ENCODE measurements at places on chromosomes 16 and 17. TPM values are rescaled to one million over a fixed set of nuclear protein-coding genes. Genes with fewer than 3 reads are reported as not detected.

GRCh38 chr16:8408855-8409567, 181.3 kb downstream of the TMEM114 start:
- no peak overlapping the region for H3K27ac ChIP-seq
- no peak for DNase-seq
- H3K36me3 ChIP-seq, result no peaks in the 10 kb centered on the region
- H3K4me1 ChIP-seq, result no peaks in the 10 kb centered on the region
- no peak overlapping the region for H3K4me3 ChIP-seq

DNA sequence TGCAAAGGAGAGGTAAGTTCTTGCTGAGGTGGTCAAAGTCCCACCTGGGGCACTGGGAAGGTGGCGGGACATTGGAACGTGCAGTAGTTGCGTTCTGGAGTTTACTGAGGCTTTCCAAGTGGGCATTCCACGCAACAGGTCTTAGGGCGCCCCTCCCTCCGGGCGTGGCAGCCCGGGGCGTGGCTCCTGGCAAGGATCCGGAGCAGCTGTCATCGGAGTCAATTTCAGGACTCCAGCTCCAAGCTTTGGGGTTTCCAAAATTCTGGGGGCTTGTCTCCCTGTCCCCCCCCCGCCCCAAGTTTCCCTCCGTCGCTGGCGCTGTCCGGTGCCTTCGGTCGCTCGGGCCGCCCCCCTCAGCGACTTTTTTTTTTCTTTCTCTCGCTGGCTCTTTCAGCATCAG, 43.1 kb upstream of the AMZ2 start:
- H3K4me3 ChIP-seq, result peak overlapping the region; percentile 70
- peaks cover 32% of the 10 kb centered on the region for H3K4me1 ChIP-seq
- peak overlapping the region; percentile 86 for H3K27ac ChIP-seq
- peaks cover 4% of the 10 kb centered on the region for H3K36me3 ChIP-seq
- no peak for DNase-seq

DNA sequence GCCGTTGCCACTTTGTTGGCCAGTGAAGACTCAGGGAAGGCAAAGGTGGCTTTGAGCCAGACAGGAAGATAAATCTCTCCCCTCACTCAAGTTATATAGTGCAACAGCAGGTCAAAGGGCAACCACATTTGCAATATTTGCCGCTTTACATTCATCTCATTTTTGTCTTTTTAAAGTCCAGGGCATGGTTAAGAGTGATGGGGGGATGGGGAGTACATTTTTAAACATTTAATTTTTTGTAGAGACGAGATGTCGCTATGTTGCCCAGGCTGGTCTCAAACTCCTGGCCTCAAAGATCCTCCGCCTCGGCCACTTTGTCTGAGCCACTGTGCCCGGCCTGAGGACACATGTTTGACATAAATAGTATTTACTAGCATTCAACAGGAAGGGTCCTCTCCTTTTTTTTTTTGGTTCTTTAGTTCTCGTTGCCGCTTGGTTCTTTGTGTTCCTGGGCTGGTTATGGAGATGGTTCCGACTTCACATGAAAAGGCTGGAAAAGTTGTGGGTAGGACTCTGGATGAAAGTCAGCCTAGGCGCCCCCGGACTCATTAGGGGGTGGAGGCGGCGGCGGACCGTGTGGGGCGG, 95.7 kb downstream of the RAB11FIP4 start:
- peak overlapping the region; percentile 17 for H3K27ac ChIP-seq
- peaks cover 11% of the 10 kb centered on the region for H3K4me1 ChIP-seq
- H3K4me3 ChIP-seq, result peak overlapping the region; percentile 69
- no peaks in the 10 kb centered on the region for H3K27me3 ChIP-seq
- DNase-seq, result no peak

GRCh38 chr16:50613964-50614474, 65.8 kb downstream of the NKD1 start:
- H3K4me3 ChIP-seq, result no peak overlapping the region
- H3K36me3 ChIP-seq, result no peaks in the 10 kb centered on the region
- H3K4me1 ChIP-seq, result no peaks in the 10 kb centered on the region
- DNase-seq, result no peak

DNA sequence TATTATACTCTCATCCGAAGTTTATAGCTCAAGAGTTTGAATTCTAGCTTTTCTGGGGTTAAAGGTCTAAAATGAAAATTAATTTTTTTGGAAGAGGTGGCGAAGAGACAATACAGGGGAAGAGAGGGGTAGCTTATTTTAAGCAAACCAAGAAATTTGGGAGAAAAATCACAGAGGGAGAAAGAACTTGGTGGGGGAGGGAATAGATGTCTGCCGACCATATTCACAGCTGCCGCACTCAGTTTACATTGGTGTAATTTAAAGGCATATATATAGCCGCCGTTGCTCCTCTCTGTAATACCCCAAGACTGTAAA, 6.5 kb upstream of the ZFHX3 start:
- H3K27me3 ChIP-seq, result peaks cover 43% of the 10 kb centered on the region
- H3K4me1 ChIP-seq, result peaks cover 52% of the 10 kb centered on the region
- no peak overlapping the region for H3K4me3 ChIP-seq
- no peak for DNase-seq

DNA sequence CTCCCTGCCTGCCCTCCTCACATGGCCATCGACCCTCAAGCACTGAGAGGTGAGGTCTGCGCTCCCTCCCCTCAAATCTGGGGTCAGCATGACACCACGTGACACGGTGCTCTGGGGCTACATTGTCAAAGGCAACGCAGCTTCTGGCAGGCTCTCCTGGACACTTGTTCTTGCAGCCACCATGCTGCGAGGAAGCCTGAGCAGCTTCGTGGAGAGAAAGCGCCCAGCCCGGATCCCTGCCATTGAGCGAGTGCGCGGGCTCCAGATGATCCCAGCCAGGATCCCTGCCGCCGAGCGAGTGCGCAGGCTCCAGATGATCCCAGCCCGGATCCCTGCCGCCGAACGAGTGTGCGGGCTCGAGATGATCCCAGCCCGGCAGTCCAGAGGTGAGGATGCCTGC, 70.9 kb upstream of the METRNL start:
- no peak overlapping the region for H3K4me3 ChIP-seq
- H3K27ac ChIP-seq, result no peak overlapping the region
- H3K4me1 ChIP-seq, result peaks cover 5% of the 10 kb centered on the region
- H3K27me3 ChIP-seq, result no peaks in the 10 kb centered on the region
- H3K36me3 ChIP-seq, result peaks cover 26% of the 10 kb centered on the region

The CRLF3 gene
- 26.4 TPM for total RNA-seq

The PRR35 gene
- total RNA-seq, result not detected

The MT4 gene
- not detected for total RNA-seq

The C16orf96 gene
- total RNA-seq, result 0.17 TPM

DNA sequence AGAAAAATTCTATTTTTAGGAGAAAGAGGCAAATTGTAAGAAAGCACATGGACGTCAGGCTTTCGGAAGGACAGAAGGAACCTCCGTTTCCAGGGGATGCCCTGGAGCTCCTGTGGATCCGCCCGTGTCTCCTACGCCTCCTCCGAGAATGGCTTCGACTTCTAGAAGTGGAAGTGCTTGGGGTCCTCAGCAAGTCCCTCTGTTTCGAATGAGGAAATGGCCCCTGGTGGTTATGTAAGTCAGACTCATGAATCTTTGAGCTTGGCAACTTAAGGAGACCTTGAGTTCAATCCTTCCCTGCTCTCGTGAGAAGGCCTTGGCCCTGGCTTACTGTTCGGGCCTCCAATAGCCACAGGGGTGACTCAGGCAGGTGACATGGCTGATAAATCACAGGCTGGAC, 38.9 kb downstream of the COX4I1 start:
- DNase-seq, result no peak
- H3K27ac ChIP-seq, result no peak overlapping the region
- H3K36me3 ChIP-seq, result no peaks in the 10 kb centered on the region
- H3K4me3 ChIP-seq, result no peak overlapping the region
- H3K27me3 ChIP-seq, result peaks cover 28% of the 10 kb centered on the region

- H3K36me3 ChIP-seq, result no peaks in the 10 kb centered on the region
- H3K4me3 ChIP-seq, result no peak overlapping the region
- H3K4me1 ChIP-seq, result no peaks in the 10 kb centered on the region
- DNase-seq, result no peak
Measured at GRCh38 chr17:81249223-81250040, 10.3 kb downstream of the NDUFAF8 start.

DNA sequence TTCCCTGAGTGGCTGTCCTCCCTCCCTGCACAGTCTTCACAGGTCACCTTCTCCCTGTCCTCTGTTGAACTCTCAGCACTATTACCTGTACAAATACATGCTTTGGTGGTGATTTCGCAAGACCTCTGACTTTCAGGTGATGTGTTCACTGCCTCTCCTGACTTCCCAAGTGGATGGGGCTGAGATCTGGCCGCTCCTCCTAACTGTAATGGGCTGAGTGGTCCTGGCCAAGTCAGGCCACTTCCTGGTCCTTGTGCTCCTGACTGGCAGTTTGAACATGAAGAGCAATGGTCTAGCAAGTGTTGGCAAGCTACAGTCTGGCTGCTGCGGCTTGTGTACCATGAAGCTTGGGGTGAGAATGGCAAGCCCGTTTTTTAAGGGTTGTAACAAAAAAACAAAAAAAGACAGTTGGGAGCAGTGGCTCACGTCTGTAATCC, 11.7 kb upstream of the TMED6 start:
- DNase-seq, result peak; percentile 82
- H3K27ac ChIP-seq, result no peak overlapping the region
- H3K27me3 ChIP-seq, result no peaks in the 10 kb centered on the region
- H3K4me3 ChIP-seq, result no peak overlapping the region
- no peaks in the 10 kb centered on the region for H3K4me1 ChIP-seq

The NOS2 gene
- 0.34 TPM for total RNA-seq

The RNF112 gene
- 2.1 TPM for total RNA-seq

The KRT39 gene
- 0.41 TPM for total RNA-seq
